ENCODE measurements at places on chromosomes 11 and 22.

- peak; percentile 48 for DNase-seq
These were observed 10.3 kb upstream of the IGSF9B start for GRCh38 chr11:133966921-133967598.

GRCh38 chr11:86483940-86484794, 109.5 kb downstream of the CCDC81 start:
- no peak for DNase-seq

- DNase-seq, result no peak
These were observed 29.0 kb downstream of the NECTIN1 start for GRCh38 chr11:119700030-119700429.

DNA sequence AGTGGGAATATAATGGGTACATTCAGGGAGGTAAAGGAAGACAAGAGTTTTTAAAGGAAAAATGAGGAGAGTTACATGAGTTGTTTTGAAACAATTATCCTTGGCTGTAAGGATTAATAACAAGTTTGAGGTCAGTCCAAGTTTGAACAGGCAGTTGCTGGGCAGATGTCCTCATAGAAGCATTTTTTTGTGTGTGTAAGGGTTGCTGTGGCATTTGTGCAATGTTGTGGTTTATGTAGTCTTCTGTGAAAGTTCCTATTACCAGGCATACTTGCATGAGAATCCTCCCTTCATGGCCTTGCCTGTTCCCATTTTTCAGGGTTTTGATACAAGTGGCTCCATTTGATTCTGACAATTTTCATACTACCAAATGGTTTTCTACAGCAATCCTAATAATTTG, 400.2 kb downstream of the KCNA4 start:
- DNase-seq, result no peak

GRCh38 chr11:83827520-83827919, 541.4 kb upstream of the CCDC90B start:
- DNase-seq, result no peak

- no peak for DNase-seq
These were observed 20.1 kb upstream of the SYTL2 start for GRCh38 chr11:85831050-85831449.

- DNase-seq, result no peak
These were observed 16.4 kb downstream of the KIAA0930 start for GRCh38 chr22:45224331-45224730.

GRCh38 chr22:46000081-46001027, 23.4 kb upstream of the WNT7B start:
- DNase-seq, result no peak

- DNase-seq, result no peak
These were observed 53.3 kb upstream of the BMAL1 start for GRCh38 chr11:13224324-13224723.

DNA sequence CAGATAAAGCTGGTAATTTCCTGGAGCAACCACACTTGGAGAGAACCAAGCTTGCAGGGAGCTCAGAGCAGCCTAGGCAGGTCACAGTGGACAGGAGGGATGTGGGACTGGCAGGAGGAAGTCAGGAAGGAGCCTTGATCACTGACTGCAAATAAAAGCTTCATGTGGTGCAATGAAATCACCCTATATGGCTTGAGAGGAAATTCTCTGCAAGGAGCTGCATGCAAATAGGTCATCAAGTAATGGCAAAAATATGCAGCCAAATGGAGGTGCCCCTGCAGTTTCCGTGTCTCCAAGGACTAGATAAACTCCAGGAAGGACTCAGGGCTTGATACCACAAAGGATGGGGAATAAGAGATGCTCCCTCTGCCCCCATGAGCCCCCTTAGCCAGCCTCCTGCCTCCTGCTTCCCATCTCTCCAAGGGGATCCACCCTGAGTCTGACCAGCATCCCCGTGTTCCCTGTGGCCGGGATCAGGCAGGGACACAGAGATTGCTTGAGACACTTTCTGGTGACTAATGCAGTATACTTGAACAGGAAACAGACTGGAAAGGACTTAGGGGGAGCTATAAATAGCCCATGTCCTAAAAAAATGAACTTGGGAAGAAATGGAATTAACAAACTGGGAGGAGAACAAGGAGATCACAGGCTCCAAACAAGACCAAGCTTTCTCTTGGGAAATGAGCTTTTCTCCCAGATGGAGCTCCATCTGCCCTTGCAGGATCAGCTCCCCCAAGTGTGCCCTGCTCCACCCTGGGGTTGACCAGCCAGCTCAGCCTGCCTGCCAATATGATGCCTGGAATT, 23.9 kb upstream of the MICAL2 start:
- DNase-seq, result no peak

DNA sequence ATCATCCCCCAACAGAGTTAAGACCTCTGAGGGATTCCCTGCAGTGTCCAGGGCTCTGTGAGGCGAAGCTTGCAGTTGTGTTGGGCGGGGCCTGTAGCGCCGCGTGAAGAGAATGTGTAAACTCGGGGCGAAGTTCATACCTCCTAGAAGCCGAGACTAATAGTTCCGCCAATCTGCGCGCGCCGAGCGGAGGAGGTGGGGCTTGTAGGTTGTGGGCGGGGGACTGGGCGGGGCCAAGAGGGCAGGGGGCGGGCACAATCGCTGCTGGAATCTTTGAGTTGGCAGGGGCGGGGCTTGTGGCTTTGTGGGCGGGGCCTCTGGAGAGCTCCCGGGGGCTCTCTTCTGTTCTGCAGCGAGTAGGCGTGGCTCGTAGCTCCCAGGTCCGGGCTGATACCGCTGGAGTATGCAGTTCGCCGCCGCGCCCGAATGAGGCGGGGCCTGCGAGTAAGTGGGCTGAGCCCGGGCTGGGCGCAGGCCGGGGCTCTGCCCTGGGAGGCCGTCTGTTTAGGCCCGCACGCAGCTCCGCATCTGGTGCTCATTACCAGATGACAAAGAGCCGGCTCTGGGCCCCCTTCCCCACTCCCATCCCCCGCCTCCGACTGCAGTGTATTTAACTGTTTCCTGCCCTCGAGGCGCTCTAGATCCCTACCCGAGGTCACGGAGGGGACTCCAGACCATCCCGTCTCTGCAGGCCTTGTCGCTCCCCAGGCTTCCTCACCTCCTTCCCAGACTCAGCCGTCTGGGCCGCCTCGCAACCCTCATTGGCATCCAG, 4.1 kb downstream of the CD248 start:
- peak; percentile 96 for DNase-seq

DNA sequence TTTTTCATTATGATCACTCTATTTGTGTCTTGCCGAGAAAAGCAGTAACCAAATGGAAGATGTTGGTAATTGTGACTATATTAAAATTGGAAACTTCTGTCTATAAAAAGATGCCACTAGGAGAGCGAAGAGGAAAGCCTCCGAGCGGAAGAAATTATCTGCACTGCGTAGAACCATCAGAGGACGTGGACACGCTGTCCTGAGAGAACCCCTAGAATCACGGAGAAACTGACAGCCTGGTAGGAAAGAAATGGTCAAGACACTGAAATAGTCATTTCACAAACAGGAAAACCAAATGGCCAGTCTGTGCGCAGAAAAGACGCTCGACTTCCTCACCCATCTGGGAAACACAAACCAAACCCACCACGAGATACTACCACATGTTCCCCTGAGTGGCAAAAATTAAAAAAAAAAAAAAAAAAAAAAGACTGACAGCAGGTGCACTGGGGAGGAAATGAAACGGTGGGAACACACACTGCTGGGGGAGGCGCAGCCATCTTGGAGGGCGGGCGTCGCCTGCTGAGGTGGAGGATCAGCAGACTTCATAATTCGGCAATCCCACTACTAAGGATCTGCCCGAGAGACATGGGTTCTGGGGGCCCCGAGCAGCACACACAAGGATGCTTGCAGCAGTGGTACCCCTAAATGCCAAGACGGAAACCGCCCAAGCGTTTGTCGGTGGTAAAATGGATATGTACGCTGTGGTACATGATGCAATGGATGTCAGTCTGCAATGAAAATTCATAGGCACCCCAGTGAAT, 21.3 kb downstream of the IFITM10 start:
- DNase-seq, result no peak

- no peak for DNase-seq
These were observed 186.4 kb downstream of the BLID start for GRCh38 chr11:121929581-121929980.

DNA sequence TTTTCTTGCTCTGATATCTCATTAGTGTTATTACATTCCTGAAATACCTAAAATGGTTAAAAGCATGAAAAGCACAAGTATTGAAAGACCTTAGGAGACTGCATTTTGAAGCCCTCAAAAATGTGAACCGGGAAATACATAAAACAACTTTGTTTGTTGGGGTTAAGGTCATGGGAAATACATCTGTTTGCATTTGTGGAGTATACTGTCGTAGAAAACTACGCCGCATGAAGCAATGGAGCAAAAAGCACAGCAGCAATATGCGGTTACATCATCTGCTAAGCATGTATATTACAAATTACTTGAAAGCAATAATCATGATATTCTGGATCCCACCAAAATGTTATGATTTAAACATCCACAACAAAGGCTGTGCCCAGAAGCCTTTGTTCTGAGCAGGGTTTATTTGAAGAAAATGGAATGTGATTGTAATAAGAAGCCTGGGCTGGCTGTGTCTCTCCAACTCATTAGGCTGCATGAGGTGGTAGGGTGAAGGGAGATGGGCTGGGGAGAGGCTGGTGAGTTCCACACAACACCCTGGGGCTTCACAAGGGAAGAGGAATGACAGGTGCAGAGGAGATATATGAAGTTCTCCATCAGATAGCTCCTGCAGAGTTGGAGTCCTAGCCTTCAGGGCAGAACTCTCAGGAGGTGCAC, 64.7 kb upstream of the LIN7C start:
- DNase-seq, result no peak

GRCh38 chr11:129013737-129014475, 71.2 kb upstream of the TP53AIP1 start:
- DNase-seq, result no peak

DNA sequence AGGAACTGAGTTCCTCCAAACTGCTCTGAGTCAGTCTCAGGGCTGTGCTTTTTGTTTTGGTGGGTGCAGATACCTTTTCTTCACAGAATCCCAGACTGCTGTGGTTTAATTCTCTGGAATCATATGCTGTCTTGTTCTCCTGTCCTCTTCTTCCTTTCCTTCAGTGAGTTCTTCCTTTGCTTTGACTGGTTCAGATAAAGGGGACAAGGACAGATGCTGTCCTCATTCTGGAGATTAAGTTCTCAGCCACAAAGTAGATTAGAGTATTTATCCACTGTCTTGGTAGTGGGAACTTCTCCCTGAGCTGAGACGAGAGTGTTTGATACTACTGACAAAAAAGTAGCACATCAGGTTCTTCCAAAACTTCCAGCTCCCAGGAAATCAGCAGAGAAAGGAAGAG, 13.3 kb downstream of the ZDHHC5 start:
- no peak for DNase-seq

DNA sequence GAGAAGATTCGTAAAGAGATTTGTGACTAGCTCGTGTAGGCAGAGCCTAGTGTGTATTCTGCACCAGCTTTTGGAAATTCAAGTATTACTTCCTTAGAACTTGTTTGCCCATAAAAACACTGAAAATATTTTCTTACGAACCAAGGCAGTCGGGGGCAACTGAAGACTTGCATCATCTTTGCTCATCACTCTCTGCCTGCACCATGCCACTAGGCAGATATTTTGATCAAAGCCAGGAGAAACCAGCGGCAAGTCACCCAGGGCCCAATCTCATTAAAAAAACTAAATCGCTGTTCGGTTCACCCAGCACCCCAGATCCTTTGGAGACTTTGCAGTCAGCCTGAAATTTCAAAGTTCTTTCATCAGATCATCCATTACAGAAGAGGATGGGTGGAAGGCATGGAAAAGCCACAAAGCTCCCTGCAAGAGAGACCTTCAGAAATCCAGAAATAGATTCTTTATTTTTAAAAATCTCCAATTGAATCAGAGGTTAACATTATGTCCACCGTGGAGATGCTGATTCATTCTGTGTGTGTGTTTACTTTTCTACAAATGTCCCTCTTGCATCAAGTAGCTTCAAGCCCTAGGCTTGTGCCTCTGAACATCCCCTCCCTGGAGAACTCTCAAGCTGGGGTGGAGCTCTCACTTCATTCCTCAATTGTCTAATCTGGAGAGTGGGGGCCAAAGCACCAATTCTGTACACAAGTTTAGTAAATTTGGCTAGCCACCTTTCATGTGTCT, 78.4 kb downstream of the ETS1 start:
- DNase-seq, result no peak

- DNase-seq, result no peak
These were observed 10.4 kb upstream of the PPARA start for GRCh38 chr22:46139895-46140350.

DNA sequence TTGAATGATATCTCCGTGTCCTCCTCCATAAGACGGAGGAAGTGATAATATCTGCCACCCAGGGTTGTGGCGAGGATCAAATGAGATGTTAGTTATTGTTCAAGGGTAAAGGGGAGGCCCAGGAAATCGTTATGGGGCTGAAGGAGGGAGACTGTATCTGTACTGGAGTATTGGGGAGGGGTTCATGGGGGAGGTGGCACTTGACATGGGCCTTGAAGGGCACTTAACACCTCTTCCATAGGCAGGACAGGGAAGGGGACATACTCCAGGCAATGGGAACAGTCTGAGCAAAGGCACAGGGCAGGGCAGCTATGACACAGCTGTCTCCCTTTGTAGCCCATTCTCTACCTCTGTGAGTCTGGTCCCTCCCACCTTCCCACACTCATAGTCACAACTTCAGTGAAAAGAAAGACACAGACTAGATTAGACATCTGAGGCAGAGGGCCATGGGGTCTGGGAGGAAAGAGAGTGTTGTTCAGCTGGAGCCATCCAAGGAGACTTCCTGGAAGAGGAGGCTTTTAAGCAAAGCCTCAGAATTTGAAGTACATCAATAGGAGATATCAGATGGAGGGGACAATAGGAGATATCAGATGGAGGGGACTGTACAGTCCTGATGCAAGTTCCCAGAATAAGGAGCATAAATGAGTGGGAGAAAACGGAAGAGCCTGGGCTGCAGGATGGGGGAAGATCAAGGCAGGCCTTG, 15.8 kb upstream of the DGKZ start:
- no peak for DNase-seq

- peak; percentile 34 for DNase-seq
These were observed 60.6 kb upstream of the TCF20 start for GRCh38 chr22:42331014-42331413.

DNA sequence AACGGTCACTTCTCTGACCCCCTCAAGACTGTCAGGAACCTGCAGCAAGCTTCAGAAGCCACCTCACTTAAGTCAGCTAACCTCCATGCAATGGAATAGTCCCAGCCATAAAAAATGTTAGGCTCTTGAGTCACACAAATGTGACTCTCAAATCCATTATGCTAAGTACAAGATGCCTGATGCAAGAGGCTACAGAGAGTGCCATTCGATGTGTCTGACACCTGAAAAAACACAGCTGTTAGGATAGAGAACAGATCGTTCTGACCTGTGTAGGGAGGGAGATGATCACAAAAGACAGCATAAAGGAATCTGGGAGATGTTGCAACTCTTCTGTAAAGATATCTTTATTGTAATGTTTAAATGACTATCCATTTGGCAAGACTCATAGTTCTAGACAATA, 712.4 kb downstream of the TBC1D22A start:
- no peak for DNase-seq

- DNase-seq, result no peak
These were observed 17.0 kb upstream of the DNAJB7 start for GRCh38 chr22:40878922-40879321.

Measured in anterior cingulate cortex (tissue), 58 donors.